ENCODE measurements at places on chromosomes 3 and 15.

DNA sequence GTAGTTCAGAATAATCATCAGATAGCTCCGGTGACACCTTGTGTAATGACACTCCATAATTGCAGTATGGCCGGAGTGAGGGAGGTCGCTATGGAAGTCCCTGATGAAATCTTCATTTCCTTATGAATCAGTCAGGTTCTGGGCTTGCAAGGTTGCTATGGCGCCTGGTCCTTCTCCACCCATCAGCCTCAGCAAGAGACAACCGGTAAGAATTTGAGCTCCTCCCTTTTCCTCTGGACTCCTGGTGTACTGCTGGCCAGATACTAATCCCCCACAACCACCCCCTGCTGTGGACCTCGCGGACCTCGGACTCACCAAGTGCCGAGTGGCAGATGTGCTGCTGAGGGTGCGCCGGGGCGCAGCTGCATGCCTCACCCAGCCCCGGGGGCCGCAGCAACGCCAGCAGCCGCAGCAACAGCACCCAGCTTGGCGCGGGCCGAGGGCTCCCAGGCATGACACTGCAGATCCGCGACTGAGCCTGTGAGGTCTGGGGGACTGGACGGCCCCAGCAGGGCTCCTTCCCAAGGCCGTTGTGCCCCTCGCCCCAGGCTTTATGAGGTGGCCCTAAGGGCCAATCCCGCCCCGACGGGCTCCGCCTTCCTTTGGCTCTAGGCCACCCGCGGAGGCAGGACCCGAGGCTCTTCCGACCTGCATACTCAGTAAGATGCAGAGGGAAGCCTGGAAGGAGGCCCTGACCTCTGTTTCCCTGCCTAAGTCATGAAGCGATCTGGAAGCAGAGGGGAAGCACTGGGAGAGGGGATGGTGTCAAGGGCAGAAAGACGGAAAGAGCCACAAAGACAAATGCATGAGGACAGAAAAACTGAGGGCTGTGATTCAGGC, at the start of gene TIMP4:
TSS of gene TIMP4 (minus strand) at position 526 of the 840 bp plus-strand sequence. CDS start at position 454, 72 bp downstream.
- DNase-seq, result no peak

DNA sequence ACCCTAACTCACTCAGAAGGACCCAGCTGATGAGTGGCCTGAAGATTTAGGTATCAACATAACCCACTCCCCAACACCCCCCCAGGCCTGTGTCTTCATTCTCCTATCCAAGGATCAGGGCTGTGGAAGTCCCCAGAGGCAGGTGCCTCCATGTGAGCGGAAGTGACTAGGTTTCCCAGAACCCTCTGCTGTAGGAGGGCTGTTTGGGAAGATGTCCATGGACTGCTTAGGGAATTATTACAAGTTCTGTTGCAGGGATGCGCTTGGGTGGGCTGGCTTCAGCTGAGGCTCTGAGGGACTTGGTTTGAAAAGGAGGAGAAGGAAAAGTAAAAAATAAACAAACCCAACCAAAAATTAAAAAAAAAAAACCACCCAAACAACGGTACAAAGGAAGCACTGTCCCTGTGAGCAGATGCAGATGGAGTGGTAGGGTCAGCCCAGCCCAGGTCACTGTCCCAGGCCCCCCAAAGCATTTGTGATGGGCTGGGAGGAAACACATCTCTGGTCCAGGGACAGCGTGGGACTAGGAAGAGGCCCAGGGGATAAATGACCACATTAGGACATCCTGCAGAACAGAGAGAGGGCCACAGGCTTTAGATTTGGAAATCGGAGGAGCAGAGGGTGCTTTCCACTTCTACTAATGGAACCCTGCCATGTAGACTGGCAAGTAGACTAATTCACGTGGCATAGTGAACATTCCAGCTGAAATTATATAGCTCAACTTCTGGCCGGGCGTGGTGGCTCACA, 12.2 kb upstream of the APOD start:
- DNase-seq, result no peak

- no peak for DNase-seq
Observed at GRCh38 chr3:138188013-138188730, 1.1 kb downstream of the ARMC8 start.

DNA sequence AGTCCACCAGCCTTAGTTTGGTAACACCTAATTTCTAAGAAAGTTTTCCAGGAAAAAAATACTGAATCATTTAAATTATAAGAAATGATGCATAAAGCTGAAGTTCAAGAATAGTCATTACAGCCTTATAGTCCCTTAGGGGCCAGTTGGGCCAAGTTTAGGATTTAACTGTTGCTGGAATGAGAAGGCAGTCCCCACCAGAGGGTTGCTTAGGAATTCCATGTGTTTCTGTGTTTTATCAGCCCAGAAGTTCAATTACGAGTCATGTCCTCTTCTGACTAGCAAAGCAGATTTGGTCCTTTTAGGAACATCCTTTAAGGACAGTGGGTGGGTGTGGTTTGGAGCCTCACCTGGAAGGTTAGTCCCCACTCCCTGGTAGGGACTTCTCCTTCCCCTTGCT, 57.0 kb upstream of the NR2E3 start:
- DNase-seq, result no peak

DNA sequence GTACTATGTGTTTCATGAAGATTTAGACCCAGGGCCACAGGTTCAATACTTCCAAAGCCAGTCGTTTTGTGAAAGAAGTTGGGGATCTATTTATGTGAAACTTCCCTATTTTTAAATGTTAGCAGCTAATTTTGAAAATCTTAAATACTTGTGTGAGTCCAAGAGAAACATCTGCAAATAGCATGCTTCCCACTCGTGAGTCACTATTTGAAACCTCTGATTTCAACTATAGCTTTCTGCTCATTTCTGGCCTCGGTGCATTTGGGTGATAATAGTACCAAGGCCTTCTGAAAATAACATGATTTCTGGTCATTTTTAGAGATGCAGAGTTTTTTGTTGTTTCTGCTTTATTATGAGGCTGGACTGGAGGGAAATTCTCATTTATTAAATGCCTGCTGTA, 110.0 kb downstream of the OPA1 start:
- DNase-seq, result no peak

GRCh38 chr3:60403866-60404265, 847.4 kb downstream of the FHIT start:
- no peak for DNase-seq

Data from memory B cell (primary cell).